ENCODE measurements at places on chromosomes 12 and 14.
A peak's percentile ranks its signal among the peaks of the same experiment; 100 is the strongest.

GRCh38 chr12:19227190-19227879 lies 97.8 kb downstream of the PLEKHA5 start:
- no peak for DNase-seq

GRCh38 chr14:94132285-94132887 lies 3.0 kb upstream of the IFI27L2 start:
- peak; percentile 71 for DNase-seq

DNA sequence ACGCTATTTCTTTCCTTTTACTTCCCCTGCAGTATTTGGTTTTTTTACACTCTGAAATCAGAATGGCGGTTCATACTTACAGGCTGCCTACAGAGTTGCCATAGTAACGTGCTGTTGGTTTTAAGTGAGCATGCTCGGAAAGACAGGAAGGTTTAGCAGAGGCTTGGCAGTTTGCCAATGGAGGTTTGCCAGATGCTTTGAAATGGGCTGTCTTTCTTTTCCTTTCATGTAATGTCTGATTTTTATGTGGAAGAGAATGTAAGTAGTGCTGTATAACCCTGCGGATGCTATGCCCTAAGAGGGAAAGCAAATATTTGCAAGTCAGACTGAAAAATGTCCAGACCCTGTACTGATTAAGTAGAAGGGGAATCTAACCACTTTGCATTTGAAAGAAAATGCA lies 32.8 kb downstream of the ARID4A start:
- peak; percentile 90 for DNase-seq

DNA sequence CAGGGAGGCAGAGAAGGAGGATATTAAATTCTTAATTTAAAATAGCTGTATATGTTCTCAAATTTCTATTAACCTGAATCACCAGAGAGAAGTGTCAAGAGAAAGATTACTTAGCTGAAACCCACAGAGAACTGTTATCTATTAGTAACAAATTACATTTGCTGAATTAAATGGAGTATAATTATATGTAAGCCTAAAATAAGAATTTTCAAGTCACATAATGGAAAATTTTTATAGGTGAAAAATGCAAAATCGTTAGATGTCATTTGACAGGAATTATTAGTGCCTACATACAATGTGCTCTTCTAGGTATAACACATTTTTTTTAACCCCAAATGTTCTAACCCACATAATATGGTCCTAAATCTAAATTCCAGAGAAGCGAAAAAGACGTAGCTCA lies 4.1 kb upstream of the ATP2B1 start:
- DNase-seq: no peak

DNA sequence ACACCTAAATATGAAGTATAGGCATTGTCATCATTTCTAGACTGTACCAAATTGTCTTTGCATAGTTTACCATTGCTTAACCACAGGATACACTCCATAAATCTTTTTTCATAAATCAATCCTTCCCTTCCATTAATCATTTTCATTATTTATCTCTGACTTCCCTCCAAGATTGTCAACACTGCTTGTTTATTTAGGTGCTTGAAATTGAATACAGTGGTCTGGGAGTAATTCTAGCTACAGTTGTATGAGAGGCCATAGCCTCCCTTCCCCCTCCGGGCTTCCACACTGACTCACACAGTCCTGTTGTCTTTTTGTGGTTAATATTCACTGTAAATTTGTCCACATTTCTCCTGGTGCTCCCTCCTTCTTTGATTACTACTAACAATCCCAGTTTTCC lies 114.2 kb upstream of the ARID2 start:
- no peak for DNase-seq

DNA sequence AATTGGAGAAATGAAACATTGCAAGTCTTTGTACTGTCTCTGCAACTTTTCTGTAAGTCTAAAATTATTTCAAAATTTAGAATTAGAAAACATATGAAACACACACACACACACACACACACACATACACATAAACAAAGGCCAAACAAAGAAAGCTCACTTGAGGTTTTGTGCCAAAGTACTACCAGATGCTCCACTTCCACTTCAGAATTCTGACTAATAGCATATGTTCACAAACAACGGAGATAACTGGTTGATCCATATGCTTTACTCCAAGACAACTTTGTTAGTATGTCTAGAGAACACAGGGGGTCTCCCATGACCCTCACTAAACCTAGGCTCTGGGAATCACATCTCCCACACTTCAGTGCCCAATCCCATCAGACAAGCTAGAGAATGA lies 133.8 kb upstream of the CLEC14A start:
- no peak for DNase-seq

All from activated CD4-positive, alpha-beta T cell treated with anti-CD3 and anti-CD28 coated beads for 4 hours (primary cell).